Stimulated activated CD8-positive, alpha-beta memory T cell treated with anti-CD3 and anti-CD28 coated beads, Interleukin-4, amount 100 ng/mL, for 24 hours (primary cell): ENCODE measurements at places on chromosomes 4 and X.

DNA sequence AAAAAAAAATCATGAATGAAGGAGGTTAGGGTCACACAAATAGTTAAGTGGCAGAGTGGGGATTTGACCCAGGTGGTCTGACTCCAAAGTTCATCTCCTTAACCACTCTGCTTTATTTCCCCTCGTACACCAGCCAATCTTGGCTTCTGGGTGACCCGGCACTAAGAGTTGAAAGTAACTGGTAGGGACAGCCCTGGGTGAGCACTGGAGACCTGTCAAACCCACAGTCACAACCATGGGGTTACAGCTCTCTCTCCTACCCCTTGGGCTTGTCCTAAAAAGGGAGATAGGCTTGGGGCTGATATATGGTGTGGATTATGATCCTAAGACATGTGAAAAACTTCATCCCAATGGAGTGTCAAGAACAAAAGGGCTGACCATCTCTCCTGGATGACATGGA lies 12.5 kb downstream of the IGFBP7 start:
- no peak for DNase-seq

GRCh38 chrX:109841869-109842579 lies 109.0 kb upstream of the ACSL4 start:
- no peak for DNase-seq

DNA sequence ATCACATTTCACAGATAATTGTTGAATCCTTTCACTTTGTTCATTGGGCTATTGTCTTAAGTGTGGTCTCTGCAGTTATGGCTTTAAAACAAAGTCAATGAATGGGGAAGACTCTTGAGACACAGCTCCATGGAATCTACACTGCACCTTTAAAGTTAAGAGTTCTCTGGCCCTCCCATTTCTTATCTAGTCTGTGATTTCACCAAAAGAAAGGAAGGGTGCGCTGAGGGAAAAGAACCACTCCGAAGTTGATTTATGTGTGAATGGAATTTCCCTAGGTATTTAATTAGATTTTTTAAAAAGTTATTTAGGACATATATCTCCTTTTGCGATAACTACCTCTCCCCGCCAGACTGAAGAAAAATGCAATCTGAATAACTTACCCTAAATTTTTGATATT lies 2.5 kb downstream of the SEPTIN11 start:
- no peak for DNase-seq

GRCh38 chr4:78432896-78433295 lies 118.7 kb upstream of the ANXA3 start:
- no peak for DNase-seq

DNA sequence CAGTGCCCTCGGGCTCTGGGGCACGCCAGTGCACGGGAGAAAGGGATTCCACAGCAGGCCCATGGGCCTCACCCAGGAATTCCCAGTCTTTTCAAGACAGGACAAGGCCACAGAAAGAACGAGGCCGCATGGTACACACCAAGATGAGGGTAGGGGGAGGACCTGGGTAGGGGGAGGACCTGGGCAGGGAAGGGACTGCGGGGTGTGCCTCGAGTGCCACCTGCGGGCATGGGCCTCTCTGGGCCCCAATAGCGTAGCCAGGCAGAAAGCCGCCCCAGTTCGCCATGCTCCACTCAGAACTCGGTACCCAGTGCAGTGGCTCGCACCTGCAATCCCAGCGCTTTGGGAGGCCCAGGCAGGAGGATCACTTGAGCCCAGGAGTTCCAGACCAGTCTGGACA lies 14.0 kb upstream of the DUSP9 start:
- DNase-seq, result no peak

DNA sequence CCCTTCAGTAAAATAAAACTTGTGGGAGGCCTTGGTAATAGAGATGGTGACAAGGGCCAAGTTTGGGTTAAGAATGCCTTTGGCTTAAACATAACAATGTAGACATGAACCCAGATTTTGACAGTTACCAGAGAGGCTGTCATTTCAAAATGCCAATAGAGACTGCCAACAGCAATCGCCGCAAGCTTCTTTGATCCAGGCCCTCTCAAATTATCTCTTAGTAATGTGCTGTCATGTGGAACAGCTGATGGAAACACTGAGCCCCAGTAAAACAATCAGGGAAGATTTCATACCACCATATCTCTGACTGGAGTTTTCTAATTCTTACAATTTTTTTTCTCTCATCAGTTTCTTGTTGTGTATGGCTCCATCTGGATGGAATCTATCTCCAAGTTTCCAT lies 80.5 kb downstream of the ZNF330 start:
- DNase-seq, result no peak

- DNase-seq, result peak; percentile 62
These were observed at the start of gene OTUD5 for GRCh38 chrX:48957477-48957826. TSS of gene OTUD5 (minus strand) at chrX:48957607. CDS start at chrX:48957570, 37 bp downstream.

DNA sequence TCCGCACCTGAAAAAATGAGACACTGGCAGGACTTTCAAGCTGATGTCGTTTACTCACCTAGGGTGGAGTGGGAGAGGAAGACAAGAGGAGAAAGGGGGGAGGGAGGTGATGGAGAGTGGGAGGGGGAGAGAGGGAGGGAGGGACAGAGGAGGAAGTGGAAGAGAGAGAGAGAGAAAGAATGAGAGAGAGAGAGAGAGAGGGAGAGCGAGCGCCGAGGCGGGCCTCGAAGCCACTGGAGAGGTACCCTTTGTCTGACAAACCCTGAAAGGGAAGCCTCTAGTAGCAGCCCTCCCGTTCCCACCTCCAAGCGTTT lies 296 bp upstream of the ADGRL3 start:
- no peak for DNase-seq

DNA sequence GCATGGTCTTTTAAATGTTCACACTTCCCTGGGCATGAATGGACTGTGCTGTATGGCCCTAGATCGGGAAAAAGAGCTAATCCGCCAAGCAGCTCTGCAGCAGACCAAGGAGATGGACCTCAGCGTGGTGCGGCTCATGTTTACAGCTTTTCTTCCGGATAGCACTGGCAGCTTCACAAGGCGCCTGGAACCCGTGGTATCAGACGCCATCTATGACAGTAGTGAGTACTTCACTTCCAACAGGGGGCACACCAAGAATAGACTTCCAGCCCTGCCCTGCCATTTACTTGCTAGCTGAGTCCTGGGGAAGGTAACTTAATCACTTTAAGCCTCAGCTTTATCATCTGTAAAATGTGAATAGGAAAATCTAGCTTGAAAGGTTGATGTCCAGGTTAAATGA lies 77.7 kb downstream of the NFKB1 start:
- no peak for DNase-seq

GRCh38 chr4:147942729-147943128 lies 210.8 kb downstream of the ARHGAP10 start:
- no peak for DNase-seq

GRCh38 chr4:107988763-107989035 lies 990 bp upstream of the HADH start:
- no peak for DNase-seq

DNA sequence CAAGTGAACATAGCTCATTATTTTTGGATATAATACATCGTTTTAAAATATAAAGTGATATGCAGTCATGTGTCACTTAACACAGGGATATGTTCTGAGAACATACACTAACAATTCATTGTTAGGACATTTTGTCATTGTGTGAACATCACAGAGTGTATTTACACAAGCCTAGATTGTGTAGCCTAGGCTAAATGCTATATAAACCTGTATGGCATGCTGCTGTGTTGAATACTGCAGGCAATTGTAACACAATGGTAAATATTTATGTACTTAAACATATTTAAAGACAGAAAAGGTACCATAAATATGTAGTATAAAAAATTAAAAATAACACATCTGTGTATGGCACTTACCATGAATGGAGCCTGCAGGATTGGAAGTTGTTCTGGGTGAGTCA lies 44.9 kb upstream of the GPRIN3 start:
- no peak for DNase-seq

GRCh38 chr4:189096717-189097116 lies 844.0 kb upstream of the FRG1 start:
- no peak for DNase-seq

DNA sequence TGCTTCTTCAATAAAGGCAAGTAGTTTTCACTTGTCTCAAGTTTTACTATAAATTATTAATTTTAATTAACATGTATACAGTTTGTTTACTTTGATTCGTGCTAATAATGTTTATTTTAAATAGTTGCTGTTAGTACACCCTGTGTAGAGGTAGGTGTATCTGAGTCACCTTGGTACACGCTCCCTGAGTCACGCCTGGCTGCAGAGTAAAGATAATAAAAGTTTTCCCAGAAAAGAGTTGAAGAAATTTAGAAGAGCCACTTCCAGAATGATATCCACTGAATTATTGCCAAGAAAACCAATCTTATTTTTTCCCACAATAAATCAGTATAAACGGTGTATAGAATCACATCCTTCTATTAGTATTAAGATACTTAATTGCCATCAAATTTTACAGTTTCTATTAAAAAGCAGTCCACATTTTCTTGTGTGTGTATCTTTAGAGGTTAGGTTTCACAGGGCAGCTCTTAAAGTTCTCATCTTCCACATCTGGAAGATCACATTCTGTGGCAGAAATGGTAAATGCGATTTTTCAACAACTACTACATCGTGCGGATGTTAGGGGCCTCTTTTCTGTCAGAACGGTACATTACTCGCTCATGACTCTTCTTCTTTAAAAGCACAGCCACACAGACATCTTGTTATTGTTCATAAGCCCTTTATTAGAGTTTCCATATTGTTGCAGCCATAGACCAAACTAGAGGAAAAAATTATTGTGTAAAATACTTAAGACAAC lies 55.4 kb downstream of the HADH start:
- DNase-seq, result no peak

DNA sequence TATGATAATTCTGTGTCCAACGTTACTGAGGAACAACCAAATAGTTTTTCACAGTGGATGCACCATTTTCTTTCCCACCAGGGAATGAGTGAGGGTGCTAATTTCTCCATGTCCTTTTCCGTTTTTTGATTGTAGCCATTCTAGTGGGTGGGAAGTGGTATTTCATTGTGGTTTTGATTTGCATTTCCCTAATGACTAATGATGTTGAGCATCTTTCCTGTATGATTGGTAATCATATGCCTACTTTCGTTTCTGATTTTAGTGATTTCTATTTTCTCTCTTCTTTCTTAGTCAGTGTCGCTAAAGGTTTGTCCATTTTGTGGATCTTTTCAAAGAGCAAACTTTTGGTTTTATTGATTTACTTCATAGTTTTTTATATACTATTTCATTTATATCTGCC lies 32.1 kb upstream of the TEX13D start:
- DNase-seq, result no peak

DNA sequence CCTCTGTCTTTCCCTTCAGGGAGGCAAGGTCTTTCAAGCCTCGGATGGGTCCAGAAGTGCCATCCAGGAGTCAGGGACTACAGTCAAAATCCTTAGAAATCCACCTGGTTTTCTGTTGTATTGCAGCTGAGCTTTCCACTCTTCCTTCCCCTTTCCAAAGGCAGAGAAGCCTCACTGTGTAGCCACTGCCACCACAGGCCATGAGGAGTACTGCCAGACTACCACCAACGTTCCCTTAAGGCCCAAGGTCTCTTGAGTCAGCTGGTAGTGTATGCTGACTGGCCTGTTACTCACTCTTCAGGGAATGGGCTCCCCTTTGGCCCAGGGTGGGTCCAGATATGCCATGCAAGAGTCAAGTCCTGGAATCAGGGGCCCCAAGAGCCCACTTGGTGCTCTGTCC lies 1454.1 kb downstream of the PCDH19 start:
- DNase-seq, result no peak

DNA sequence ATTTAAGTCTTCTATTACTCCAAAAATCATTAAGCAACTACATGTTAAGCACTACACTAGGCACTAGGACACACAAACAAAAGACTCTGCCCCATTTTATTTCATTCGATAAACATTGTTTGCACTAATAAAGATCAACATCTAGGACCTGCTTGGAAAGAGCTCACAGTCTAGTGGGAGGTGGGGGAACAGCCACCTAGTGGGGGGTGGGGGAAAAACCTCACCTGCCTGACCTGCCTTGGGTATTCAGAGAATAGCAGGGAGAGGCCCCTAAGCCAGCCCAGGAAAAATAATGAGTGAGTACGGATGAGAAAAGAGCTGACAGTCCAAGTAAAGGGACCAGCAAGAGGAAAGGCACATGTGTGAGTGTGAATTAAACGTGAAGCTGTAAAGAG lies 52.2 kb downstream of the PRDM5 start:
- DNase-seq, result no peak

DNA sequence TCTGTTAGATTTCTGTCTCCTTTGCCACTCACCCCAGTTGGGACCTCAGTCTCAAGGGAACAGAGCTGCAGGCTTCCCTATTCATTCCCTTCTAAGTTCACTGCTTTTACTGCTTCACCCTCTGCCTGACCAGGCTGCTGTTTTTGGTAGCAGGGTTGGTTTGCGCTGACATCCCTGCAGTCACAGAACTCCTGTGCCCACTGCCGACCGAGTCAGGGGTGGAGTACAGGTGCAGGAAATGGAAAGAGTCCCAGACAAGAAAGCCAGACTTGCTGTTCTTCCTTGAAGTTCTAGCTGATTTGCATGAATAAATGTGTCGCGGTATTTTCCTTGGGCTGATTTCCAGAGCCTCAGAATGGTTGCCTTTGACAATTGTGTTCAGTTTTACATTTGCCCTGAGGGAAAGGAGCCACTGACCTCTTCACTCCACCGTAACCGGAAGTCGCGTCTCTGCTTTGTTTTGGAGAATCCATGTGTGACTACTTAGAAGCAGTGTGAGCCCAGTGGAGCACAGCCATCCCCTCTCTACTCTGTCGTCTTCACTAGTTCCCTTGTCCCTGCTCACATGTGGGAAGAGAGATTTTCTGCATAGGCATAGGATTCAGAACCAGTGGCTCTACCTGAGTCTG lies 84.8 kb downstream of the TNIP2 start:
- DNase-seq, result no peak

DNA sequence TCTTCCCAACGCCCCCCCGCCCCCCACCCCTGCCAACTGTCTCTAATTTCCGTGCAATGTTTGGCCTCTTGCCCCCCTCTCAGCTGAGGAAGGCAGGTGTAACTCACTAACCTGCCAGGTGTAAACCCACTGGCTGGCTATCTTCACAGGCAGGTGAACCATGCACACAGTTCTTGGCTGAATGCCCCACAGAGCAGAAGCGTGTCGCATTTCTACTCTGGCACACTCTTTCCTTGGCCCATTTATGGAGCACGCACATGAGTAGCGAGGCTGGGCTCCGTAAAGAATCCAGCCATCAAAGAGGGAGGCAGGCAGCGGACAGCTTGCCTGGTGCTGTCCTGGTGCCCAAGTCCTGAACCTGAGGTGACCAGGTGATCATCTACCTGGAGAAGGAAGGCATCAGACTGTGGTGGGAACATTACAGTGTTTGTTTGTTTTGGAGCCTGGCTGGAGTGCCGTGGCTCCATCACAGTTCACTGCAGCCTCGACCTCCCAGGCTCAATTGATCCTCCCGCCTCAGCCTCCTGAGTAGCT lies 39.2 kb upstream of the CRMP1 start:
- no peak for DNase-seq

DNA sequence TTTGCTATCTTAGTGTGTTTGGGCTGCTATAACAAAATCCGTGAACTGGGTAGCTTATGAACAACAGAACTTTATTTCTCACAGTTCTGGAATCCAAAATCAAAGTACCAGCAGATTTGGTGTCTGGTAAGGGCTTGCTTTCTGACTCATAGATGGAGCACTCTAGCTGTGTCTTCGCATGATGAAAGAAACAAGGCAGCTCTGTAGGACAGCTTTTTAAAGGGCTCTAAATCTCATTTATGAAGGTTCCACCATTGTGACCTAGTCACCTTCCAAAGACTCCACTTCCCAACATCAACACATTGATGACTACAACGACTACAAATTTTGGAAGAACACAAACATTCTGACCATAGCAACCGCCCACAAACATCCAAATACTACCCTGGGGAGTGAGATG lies 158.6 kb upstream of the LCORL start:
- DNase-seq, result no peak
